ENCODE measurements at places on chromosomes 2 and 18.

GRCh38 chr18:7760967-7761948, 194.1 kb downstream of the PTPRM start:
- no peak for DNase-seq

GRCh38 chr18:45589356-45590035, 25.8 kb upstream of the SLC14A2 start:
- no peak for DNase-seq

DNA sequence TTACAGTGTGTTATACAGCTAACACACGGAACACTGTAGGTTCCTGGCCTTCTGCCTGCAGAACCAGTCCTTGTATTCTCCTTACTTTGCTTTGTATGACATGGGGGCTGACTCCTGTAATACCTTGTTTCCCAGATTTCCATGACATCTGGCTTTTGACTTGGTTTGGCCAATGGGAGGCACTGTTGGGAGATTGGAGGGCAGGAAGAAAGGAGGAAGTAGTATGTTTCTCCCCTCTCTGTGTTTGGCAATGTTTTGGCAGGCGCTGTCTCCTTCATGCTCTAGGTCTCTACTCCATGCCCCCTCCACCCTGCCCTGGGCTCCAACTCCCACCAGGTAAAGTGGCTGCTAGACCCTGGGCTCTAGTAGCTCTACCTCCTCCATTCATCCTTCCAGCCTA, 331.1 kb upstream of the SLC14A2 start:
- no peak for DNase-seq

DNA sequence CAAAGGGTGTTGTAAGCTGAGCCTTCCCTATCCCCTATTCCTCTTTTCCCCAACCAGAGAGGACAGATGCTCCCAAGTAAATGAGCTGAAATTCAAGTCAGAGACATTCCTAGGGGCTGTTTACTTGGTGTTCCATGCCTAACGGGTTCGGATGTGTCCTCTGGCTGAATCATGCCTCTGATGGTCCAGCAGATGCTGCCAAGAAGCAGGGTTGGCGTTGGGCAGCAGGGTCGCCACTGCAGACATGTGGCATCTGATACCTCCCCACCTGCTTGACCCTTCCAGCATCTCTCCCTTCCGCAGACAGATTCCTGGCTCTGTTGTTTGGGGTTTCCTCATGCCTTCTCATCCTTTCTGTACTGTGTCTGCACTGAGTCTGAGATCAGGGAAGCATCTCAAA, 108.3 kb downstream of the HNRNPLL start:
- DNase-seq: no peak

DNA sequence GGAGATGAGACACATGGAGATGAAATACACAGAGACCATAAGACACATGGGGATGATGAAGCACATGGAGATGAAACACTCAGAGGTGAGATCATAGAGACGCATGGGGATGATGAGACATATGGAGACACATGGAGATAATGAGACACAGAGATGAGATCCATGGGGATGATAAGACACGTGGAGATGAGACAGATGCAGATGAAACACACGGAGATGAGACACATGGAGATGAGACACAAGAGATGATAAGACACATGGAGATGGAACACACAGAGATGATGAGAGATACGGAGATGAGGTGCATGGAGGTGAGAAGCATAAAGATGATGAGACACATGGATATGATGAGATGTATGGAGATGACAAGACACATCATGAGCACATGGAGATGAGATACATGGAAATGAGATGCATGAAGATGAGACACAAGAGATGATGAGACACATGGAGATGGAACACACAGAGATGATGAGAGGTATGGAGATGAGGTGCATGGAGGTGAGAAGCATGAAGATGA, 276.7 kb downstream of the MYT1L start:
- DNase-seq: no peak

DNA sequence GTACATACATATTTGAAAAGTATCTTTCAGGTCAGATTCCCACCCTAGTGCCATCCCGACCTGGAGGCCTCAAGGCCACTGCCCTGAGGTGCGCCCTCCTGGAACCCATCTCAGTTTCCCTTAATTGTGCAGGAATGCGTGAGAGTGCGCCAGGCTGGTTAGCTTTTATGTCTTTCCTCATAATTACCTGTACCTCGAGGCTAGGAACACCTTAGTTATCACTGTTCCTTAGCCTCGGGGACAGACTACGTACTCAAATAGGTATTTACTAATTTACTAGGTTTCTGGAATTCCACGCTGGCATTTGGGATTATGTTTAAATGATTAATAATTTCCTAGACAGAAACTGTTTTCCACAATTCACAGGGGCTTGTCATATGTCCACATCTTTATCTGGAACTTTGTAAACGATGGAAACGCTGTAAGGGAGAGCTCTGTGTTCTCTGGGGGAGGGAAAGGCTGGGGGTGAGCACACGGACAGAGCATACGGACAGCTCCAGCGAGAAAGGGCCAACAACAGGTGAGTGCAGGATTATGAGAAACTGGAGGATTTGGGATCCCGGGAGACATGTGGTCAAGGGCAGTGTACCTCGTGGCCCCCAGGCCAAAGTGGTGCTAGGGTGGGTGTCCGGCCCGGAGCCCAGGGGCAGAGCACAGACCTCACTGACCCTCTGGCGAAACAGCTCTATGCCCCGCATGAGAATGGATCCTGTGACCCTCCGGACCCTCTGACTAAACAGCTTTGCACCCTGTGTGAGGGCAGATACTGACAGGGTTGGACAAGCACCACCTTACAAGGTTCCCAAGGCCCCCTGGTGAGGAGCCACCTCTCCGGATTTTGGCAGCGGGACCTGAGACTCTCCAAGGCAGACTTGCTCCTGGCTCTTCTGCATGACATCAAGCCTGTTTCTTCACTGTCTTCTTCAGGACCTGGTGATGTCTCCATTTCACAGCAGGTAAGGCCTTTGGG, 102.0 kb upstream of the PXDN start:
- no peak for DNase-seq

GRCh38 chr2:8578335-8579244, 103.3 kb upstream of the ID2 start:
- peak; percentile 40 for DNase-seq

GRCh38 chr18:7248877-7249276, 18.0 kb downstream of the LRRC30 start:
- DNase-seq: no peak

DNA sequence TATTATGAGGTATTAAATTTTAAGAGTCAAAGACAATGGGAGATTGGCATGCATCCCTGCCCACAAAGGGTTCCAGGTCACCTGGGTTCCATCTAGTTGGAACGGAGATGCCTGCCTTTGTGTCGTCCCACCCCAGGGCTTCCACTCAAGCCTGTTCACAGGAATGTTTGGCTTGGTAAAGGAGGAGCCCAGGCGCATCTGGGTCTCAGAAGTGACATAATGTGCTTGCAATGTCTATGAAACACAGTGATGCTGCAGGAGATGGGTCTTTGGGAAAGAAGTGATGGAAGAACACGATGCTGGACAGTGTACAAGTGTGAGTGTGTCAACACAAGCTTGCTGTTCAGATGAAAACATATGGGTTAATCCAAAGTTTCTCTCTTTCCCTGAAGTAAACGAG, 49.6 kb upstream of the ZNF396 start:
- no peak for DNase-seq

DNA sequence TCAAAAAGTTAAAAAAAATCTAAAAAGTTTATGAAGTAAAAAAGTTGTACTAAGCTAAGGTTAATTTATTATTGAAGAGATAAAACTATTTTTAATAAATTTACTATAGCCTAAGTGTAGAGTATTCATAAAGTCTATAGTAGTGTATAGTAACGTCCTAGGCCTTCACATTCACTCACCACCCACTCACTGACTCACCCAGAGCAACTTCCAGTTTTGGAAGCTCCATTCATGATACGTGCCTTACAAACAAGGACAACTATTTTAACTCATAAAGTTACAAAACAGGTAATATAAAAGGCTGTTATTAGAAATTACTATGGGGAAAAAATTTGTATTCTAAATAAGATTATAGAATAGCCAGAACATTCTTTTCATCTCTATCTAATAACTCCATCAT, 158.9 kb upstream of the FN1 start:
- no peak for DNase-seq

DNA sequence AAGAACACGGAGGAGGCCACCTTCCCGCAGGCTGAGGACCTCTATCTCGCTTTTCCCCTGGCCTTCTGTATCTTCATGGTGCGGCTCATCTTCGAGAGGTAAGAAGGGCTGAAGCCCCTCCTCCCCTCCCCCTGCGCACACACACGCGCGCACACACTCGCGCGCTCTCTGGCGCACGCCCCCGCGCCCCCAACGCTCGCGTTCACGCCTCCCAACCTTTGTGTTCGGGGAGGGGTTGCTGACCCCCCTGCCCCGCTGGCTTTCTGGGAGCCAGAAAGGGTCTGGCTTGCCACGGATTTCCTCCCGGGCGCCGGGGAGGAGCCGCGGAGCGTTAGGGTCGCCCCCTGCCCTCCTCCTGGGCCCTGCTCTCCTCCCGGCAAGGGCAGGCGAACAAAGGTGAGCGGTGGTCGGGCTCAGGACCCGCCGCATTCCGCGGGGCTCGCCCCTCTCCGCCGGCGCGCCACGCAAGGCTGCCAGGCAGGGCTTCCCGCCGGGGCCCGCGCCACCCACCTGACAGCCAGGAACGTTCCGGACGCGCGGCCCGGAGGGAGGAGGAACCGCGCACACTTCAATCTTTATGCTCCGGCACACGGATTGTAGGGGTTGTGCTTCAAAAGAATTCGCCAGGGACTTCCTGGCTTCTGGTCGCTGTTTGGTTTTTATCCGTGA, 583 bp downstream of the CERS6 start:
- DNase-seq: no peak

- no peak for DNase-seq
Measured at GRCh38 chr2:795531-796041, 118.4 kb upstream of the TMEM18 start.

Data from RCC 7860 (cell line).